ENCODE measurements at places on chromosomes 7 and 10.
A peak's percentile ranks its signal among the peaks of the same experiment; 100 is the strongest.

DNA sequence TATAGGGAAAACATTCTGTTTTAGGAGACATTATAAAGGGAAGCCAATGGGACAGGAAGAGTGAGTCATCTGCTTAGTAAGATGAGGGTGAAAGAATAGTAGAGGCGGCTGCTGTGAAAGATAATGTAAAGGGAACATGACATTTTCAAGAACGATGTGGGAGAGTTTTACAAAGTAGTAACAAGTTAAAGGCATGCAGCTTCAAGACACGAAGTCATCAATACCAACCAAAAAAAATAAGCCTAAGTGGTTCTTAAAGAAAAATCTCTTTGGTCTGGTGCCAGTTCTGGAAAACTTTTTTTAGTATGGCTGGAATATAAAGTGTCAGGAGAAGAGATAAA is 6.1 kb downstream of the GSTO1 start:
- no peak for DNase-seq
- peaks cover 59% of the 10 kb centered on the region for H3K4me1 ChIP-seq
- H3K27me3 ChIP-seq: no peaks in the 10 kb centered on the region
- peak overlapping the region; percentile 70 for H3K27ac ChIP-seq
- H3K36me3 ChIP-seq: peaks cover 51% of the 10 kb centered on the region

DNA sequence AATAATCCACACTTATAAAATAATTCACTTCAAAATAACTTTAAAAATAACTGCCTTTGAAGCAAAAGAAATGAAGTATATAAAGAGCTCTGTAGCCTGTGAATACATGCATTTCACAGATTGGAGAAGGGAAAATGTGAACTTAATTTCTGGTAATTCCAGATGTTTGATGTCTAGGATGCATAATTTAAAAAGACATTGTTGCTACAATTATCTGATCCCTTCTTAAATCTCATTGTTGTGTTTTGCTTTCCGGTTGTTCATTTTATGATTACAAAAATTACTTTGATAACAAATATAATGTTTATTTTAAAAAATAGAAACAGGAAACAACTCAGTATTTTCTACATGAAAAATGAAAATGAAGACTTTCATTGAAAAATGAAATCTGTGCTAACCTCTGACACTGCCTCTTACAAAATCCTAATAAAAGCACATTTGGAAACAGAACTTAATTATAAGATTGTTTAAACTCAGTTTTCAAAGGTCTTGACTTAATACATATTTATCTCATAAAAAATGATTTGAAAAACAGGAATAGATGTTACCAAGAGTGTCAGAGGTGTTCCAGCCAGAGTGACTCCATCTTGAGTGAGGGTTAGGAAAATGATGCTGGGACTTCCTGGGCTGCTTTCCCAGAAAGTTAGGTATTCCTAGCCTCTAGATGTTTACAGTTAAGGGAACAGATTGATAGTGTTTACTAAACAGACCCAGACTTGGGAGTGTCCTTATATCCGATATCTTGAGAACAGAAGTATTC is 516.6 kb upstream of the SEMA3D start:
- no peak overlapping the region for H3K27ac ChIP-seq
- no peaks in the 10 kb centered on the region for H3K27me3 ChIP-seq
- H3K36me3 ChIP-seq: no peaks in the 10 kb centered on the region

GRCh38 chr10:77638321-77639101 is 903 bp upstream of the KCNMA1 start:
- peak overlapping the region; percentile 40 for H3K4me3 ChIP-seq
- H3K4me1 ChIP-seq: peaks cover 2% of the 10 kb centered on the region
- peaks cover 78% of the 10 kb centered on the region for H3K27me3 ChIP-seq
- peak; percentile 36 for DNase-seq

GRCh38 chr7:82200601-82201000 is 243.0 kb downstream of the CACNA2D1 start:
- no peak overlapping the region for H3K27ac ChIP-seq
- no peaks in the 10 kb centered on the region for H3K27me3 ChIP-seq
- no peaks in the 10 kb centered on the region for H3K4me1 ChIP-seq
- H3K4me3 ChIP-seq: no peak overlapping the region
- DNase-seq: no peak

DNA sequence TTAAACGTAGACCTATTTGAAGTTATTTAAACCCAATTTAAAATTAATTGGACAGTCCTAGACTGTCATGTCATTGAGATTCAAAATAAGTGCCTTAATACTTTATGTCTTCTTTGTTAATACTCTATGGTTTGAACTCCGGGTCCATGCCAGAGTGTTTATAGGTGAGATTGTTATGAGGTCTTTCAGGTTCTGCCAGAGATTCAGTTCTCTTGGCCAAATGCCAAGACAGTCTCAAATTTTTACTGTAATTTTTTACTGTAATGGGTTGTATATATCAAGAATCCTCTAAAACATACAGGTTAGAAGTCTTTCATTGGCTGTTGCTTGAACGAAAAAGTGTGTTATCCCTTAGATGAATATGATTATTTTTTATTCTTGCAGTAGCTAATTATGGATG is 3.9 kb downstream of the ADD3 start:
- H3K27me3 ChIP-seq: no peaks in the 10 kb centered on the region
- peak overlapping the region; percentile 33 for H3K4me3 ChIP-seq
- peaks cover 57% of the 10 kb centered on the region for H3K4me1 ChIP-seq
- H3K36me3 ChIP-seq: peaks cover 8% of the 10 kb centered on the region
- no peak for DNase-seq

- no peaks in the 10 kb centered on the region for H3K36me3 ChIP-seq
- H3K4me3 ChIP-seq: no peak overlapping the region
- no peak for DNase-seq
- H3K27me3 ChIP-seq: no peaks in the 10 kb centered on the region
- no peak overlapping the region for H3K27ac ChIP-seq
Measured at GRCh38 chr7:16581286-16581685, 54.7 kb downstream of the LRRC72 start.

DNA sequence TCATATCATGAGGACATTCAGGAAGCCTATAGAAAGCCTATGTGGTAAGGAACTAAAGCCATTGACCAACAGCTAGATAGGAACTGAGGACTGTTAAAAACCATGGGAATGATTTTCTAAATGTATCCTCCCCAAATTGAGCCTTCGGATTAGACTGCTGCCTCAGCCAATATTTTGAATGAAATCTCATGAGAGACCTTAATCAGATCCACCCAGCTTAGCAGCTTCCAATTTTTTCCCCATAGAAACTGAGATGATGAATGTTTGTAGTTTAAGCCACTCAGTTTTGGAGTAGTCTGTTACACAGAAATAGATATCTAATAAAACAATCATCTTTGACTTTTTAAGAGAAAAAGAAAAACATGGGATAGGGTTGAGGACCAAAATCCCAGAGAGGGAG is 292.0 kb downstream of the HPSE2 start:
- no peaks in the 10 kb centered on the region for H3K36me3 ChIP-seq
- no peak overlapping the region for H3K27ac ChIP-seq
- H3K27me3 ChIP-seq: no peaks in the 10 kb centered on the region
- H3K4me1 ChIP-seq: no peaks in the 10 kb centered on the region

DNA sequence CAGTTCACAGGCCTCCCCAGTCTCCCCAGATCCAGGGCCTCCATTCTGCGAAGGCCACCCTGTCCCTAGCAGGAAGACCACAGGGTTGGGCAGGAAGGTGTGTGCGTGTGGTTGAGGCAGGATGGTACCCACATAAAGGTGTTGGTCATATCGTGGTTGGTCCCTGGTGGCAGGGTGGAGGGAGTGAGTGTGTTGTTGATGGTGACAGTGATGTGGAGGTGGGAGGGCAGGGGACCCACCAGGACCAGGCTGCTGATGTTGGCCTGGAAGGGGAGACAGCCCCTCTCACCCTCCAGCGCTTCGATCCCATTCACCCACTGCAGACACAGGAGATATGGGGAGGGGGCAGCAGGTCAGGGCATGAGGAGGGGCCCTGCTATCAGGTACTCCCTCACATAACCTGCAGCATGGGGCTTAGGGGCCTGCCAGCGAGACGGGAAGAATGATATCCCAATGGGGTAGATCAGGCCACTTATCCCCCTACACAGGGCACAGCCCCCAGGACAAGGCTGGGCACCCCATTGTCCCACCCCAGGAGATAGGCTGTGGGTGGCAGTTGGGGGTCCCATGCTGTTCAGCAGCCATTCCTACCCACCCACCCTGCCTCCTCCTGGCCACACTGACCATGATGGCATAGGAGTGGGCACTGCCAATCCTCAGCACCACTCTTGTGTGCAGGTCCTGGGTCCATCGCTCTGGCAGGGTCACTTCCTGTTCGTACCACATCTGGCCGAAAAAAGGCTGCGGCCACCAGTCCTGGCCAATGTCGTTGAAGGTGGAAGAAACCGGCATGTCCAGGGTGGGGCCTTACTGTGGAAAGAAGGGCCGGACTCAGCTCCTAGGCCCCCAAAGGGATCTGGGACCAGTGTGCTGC is 69.0 kb upstream of the ZNF479 start:
- H3K36me3 ChIP-seq: no peaks in the 10 kb centered on the region
- H3K4me1 ChIP-seq: no peaks in the 10 kb centered on the region
- no peak for DNase-seq

GRCh38 chr10:70816220-70816894 is 609 bp downstream of the SGPL1 start:
- H3K4me1 ChIP-seq: peaks cover 18% of the 10 kb centered on the region
- H3K27ac ChIP-seq: peak overlapping the region; percentile 62
- DNase-seq: peak; percentile 60
- H3K27me3 ChIP-seq: no peaks in the 10 kb centered on the region
- peak overlapping the region; percentile 80 for H3K4me3 ChIP-seq

DNA sequence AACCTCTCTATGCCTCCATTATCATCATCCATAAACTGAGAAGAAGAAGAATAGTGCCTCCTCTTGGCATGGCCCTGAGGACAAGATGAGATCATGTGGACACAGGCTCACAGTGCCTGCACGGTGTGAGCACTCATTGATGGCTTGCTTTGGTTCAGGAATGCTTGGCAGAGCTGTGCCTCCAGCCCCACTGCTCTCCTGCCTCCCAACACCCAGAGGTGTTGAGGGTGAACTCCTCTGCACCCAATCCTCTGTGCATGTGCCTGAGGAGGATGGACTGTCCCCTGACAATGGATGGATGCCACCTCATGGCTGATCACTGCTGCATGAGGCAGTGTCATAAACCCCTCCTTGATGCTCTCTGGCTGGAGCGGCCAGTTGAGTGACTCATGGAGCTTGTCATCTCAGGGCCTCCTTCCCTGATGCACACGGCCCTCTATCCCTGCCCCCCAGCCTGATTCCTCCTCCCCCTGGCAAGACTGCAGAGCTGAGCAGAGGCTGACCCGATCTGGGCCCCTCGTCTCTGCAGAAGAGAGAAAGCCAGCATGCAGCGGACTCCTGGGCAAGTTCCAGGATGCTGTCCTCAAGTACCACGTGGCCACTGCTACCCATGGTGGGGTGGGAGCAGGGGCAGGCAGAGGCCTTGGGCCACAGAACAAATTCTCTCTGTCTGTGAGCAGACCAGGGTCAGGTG is 136.3 kb downstream of the KCNMA1 start:
- peaks cover 21% of the 10 kb centered on the region for H3K27me3 ChIP-seq
- H3K27ac ChIP-seq: no peak overlapping the region
- no peak for DNase-seq
- no peaks in the 10 kb centered on the region for H3K36me3 ChIP-seq

DNA sequence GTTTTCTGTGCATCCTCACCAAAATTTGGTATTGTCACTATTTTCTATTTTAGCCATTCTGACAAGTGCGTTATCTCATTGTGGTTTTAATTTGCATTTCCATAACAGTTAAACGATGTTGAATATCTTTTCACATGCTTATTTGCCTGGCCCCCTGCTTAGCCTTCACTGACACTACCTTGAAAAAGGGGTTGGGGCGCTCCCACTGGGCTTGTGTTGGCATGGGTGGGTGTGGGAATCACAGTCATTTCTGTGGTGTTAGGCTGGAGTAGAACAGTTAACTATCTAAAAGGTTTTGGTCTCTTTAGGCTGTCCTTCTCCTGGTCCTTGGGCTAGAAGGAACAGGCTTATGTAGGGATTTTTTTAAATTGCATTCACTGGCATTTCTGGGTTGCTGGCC is 72.2 kb upstream of the TMEM140 start:
- H3K27ac ChIP-seq: no peak overlapping the region
- H3K27me3 ChIP-seq: no peaks in the 10 kb centered on the region
- no peak for DNase-seq
- H3K36me3 ChIP-seq: no peaks in the 10 kb centered on the region
- H3K4me1 ChIP-seq: no peaks in the 10 kb centered on the region

- no peak for DNase-seq
- H3K27ac ChIP-seq: no peak overlapping the region
- H3K4me3 ChIP-seq: no peak overlapping the region
- peaks cover 14% of the 10 kb centered on the region for H3K36me3 ChIP-seq
- no peaks in the 10 kb centered on the region for H3K27me3 ChIP-seq
Measured at GRCh38 chr10:99966306-99966705, 43.4 kb downstream of the DNMBP start.

- H3K27me3 ChIP-seq: no peaks in the 10 kb centered on the region
- H3K27ac ChIP-seq: no peak overlapping the region
- H3K36me3 ChIP-seq: peaks cover 15% of the 10 kb centered on the region
- no peak for DNase-seq
Measured at GRCh38 chr10:118017850-118018249, 28.9 kb downstream of the RAB11FIP2 start.

DNA sequence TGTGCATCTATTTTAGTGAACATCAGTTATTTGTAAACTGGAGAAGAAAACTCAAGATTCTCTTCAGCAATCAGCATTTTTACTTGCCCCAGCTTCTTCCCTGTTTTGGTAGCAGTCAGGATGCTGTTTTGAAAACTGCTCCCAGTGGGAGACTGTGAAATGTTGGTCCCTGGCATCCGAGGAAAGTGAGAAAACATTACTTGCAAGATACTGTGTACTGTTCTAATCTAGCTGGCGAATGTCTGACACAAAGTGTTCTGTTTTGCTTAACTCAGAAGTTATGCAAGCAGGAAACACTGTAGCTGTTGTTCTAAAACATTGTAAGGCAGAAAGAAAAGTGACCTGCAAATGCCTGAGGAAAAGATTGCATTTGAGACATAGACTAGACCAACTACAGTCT is 171.8 kb upstream of the POM121L12 start:
- DNase-seq: no peak
- H3K4me3 ChIP-seq: no peak overlapping the region
- H3K27ac ChIP-seq: no peak overlapping the region
- no peaks in the 10 kb centered on the region for H3K27me3 ChIP-seq

DNA sequence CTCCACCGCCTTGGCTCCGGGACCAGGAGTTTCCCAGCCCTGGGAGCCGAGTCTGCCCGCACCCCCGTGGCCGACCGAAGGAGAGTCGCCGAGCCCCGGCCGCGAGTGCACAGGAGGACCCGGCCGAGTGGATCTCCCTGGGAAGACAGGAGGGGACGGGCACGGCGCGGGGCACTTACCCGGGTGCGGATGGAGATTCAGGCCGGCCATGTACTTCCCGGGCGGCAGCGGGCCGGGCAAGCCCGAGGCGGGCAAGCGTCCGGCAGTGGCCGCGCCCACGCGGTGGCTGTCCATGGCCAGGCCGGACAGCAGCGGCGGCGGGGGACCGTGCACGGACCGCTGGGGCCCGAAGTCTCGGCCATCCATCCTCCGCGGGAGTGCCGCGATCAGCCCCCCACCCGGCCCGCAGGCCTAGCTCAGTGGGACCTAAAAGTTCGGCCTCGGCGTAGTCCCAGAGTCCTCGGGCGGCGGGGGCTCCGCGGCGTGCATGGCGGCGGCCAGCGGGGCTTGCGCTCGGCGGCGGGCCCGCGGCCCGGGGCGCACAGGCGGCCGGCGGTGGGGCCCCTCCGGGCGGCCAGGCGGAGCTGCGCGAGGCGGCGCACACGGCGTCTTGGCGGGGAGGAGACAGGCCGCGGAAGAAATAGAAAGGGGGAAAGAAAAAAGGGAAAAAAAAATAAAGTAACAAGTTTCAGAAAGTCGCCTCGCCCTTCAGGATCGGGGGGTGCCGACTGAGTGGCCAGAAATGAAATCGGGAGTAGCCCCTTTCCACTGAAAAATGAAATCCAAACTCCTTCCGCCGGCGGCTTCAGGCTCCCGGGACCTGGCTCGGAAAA is 2.5 kb downstream of the TNRC18 start:
- H3K27me3 ChIP-seq: peaks cover 79% of the 10 kb centered on the region
- H3K36me3 ChIP-seq: no peaks in the 10 kb centered on the region
- DNase-seq: peak; percentile 60
- peak overlapping the region; percentile 74 for H3K4me3 ChIP-seq
- H3K4me1 ChIP-seq: peaks cover 14% of the 10 kb centered on the region
- no peak overlapping the region for H3K27ac ChIP-seq
